ENCODE measurements at places on chromosomes 3 and 15.
A peak's percentile ranks its signal among the peaks of the same experiment; 100 is the strongest.

GRCh38 chr3:122299872-122300460 is 25.1 kb upstream of the CSTA start:
- DNase-seq = no peak

DNA sequence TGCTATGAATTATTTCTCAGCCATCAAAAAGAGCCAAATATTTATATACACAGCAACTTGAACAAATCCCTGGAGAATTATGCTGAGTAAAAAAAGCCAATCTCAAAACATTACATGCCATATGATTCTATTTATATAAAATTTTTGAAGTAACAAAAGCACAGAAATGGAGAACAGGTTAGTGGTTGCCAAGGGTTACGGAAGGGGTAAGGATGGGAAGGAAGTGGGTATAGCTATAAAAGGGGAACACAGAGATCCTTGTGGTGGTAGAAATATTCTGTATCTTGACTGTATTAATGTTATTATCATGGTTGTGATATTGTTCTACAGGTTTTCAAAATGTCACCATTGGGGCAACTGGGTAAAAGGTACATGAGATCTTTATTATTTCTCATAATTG is 62.3 kb upstream of the ASB14 start:
- no peak for DNase-seq

GRCh38 chr15:48574187-48574586 is 71.3 kb downstream of the FBN1 start:
- DNase-seq = no peak

GRCh38 chr3:75220932-75221331 is 443.2 kb upstream of the FRG2C start:
- DNase-seq = no peak

- DNase-seq = no peak
These were observed 260.9 kb upstream of the HES1 start for GRCh38 chr3:193874997-193875593.

- DNase-seq = no peak
These were observed 323.9 kb upstream of the GBE1 start for GRCh38 chr3:82085356-82085755.

DNA sequence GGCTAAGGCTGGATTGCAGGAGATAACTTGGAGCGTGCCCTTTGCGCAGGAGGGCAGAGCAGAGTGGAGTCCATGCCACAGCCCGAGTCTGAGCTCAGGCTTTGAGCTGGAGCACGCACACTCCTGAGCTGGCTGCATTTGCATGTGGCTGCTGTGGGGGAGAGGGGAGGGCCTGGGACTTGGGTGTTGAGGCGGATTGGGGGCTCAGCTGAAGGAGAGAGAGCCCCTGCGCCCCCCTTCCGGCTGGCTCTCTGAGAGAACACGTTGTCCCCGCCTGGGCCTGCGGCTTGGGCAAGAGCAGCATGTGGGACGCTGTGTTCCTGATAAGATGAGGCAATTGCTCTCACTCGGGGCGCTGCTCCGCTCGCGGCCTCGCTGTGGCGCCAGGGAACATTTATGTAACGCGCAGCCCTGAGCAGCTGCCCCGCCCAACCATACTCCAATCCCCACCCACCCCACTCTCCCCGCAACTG is 39.1 kb downstream of the KLF13 start:
- DNase-seq = peak; percentile 70

GRCh38 chr15:38714309-38715072 is 149.9 kb upstream of the RASGRP1 start:
- DNase-seq = peak; percentile 21

DNA sequence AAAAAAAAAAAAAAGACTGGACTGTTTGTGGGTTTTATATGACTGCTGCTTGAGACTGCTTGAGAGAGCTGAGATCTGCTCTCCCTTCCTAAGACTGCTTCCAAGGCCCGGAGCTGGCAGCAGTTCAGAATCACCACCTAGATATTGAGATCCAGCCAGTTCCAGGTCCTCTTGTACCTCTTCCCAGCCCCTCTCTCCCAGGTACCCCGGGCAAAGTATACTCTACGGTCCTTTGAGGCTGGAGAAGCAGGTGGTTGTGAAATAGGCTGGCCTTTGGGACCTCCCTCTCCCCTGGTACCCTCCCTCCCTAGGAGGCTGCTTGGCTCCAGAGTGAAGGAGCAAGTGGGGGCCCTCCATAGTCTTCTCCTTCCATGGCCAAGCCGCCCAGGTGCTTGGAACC is 12.6 kb upstream of the BAHD1 start:
- no peak for DNase-seq

DNA sequence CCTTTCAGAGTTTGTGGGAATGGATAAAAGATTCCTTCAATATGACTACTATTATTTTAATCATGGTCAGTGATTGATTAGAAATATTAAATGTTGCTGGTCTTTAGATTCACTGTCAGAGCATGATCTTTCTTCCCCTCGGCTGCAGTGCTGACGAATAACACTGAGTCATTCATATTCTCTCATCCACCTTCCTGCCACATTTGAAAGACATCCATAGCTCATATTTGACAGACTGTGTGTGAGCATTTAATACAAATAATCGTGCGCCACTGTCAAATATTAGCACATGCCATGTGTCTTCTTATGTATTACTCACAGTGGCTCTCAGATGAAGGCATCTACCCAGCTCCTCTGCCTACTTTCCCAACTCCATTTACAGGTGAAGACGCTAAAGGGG is 476.5 kb upstream of the TPRG1 start:
- peak; percentile 57 for DNase-seq

DNA sequence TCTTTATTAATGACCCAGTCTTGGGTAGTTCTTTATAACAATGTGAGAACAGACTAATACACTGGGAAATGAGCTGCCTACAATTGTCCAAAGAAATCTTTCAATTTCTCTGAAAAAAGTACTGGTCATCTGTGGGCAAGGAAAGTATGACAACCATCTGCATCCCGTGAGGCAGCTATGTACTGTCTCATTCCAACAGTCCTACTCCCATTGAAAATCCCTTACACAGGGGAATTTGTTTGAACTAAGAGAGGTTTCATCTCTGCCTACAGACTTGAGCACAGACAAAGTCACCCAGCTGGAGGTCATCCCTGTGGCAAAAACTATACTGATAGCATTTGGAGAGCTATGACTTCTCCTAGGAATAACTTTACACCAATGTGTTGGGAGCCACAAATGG is 27.1 kb downstream of the SHC4 start:
- DNase-seq = no peak

GRCh38 chr3:153285982-153286381 is 124.0 kb downstream of the RAP2B start:
- DNase-seq = peak; percentile 28

DNA sequence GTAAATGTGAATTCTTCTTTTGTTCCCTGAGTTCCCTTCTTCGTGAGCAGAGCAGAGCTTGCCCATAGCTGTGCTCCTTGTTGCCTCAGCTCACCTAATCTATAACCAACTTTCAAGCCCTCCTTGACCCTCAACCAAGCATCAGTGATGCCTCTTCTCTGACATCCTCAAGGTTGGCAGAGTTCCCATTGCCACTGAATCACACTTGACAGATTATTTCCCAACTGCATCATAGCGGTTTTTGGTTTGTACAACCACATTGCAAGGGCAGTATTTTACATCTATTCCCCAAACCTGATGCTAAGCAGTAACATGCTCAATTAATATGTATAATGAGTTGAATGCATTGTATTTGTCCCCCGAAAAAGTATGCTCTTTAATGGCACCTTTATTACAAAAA is 133.0 kb upstream of the SNTN start:
- DNase-seq = no peak

DNA sequence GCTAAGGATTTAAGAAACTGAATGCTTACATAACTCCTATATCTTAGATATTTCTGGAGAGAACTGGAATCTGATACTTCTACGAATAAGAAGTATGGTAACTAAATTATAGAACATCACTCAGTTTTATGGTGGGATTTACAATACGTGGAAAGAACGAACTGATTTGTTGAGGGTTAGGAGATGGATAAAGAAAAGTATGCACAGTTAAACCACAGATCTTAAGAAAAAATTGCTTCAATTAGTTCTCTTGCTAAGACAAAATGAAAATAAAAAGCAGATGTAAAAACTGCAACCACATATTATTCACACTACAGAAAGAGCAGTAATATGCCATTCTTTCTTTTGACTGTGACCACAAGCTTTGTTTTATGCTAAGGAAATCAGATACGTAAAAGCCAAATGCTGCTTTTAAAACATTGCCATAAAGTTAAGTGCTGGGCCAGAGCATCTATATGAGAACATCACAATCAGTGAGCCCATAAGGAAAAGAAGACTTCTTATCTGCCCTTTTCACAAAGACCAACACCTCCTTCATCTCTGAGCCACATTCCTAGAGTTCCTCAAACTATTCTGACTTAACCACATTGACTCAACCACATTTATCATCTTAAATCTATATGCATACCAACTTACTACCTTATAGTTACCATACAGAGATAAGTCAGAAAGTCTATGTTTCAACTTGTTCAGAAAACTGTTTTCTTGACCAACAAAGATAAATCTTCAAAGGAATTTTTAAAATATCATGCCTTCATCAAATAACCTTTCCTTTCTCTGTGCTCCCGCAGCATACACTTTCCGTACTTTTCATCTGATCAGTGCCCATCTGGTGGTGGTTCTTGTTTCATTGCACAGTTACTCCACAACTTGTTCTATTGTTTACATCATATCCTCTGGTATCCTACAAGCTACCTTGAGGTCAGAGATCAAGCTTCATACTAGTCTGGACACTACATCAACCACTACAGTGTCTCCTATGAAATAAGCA is 61.7 kb downstream of the FSIP1 start:
- DNase-seq = peak; percentile 64

DNA sequence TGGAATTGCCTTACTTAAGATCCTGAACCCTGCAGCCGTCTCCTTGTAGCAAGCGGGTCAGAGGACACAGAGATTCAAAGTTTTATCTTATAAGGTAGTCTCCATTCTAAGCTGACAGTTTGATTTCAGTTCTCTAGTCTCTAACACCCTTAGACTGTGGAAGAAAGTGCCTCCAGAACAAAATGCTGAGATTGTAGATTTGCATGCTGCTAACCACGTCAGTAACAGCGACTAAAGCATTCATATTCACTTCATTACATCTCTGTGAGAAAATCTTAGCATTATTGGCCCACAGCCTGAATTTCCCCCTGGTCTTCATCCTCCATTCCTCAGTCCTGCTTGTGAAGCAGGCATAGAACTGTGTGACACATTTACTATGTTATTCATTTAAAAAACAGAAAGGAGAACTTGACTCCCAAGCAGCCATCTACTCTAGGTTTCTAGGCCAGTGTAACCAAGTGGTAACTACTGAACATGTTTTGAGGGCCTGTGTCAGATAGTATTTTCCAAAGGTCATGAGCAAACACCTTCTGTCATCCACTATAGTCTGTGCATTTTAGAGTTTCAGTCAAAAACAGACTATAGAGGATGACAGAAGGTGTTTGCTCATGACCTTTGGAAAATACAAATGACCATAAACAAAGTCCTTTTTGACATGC is 27.4 kb downstream of the ARIH2 start:
- DNase-seq = no peak

All from RWPE1 (cell line).